ENCODE measurements at places on chromosomes 16 and 17.
A peak's percentile ranks its signal among the peaks of the same experiment; 100 is the strongest.

DNA sequence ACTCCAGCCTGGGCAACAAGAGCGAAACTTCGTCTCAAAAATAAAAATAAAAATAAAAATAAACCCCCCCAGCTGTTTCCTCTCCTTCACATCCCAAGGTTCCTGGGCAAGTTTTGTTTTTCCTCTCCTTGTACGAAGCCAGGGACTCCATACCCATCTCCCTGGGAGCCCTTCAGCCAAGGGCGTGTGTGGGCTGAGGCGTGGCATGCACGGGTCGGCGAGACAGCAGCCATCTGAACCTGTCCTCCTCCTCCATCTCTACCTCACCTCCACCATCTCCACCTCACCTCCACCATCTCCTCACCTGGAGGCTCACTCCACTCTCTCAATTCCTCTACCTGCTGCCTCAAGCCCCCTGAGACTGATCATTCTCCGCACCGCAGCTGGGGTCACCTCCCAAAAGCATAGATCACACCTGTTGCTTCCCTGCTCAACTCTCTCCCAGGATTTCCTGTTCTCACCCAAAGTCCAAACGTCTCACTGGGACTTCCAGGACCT is 16.9 kb downstream of the AANAT start:
- DNase-seq: no peak

GRCh38 chr17:82836823-82837357 is 2.9 kb downstream of the ZNF750 start:
- DNase-seq: no peak

GRCh38 chr16:13885700-13886099 is 34.3 kb upstream of the ERCC4 start:
- DNase-seq: no peak

DNA sequence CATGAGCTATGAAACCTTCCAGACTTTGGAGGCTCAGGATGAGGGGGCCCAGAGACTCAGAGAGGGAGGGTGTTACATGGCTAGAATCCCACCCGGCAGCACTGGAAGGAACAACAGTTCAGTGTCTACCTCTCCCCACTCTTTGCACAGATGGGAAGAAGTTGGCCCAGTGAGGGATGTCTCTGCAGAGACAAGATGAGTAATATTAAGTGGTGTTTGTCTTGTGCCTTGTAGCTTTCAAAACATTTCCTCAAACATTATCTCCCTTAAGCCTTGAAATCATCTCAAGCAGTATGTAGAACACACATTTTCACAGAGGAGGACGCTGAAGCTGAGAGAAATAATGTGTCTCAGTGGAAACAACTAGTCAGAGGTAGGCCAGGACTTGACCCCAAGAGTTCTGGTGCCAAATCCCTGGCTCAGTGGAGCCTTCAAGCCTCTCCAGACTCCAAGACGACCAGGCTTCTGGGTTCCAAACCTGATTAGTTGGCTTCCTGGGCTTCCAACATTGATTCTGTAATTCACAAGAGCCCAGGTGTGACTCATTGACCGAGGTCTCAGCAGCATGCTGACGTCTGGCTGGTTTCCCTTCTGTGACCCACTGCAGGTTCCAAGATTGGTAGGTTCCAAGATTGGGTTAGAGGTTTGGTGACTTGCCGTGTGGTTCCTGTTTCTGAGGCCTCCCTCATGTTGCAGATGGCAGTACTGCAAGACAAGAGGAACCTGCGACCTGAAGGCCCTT is 7.4 kb downstream of the RNF112 start:
- peak; percentile 45 for DNase-seq

- no peak for DNase-seq
These were observed 12.6 kb downstream of the PHB1 start for GRCh38 chr17:49401971-49402611.

DNA sequence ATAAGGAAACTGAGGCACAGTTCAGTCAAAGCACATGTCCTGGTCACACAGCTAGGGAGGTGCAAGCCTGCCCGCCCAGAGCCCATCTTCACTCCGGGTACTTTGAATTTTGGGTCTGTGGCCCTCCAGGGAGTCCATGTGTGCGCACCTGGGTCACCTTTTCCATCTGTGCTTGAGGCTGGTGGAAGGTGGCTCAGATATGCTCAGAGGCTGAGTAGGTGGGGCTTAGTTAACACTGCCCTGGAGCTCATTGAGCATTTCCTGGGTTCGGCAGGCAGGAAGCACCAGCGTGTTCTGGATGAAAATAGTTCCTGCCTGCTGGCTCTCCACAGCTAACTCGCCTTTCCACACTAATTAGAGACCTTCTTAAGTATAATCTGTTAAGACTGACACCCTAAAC is 19.2 kb downstream of the FAM234A start:
- no peak for DNase-seq

DNA sequence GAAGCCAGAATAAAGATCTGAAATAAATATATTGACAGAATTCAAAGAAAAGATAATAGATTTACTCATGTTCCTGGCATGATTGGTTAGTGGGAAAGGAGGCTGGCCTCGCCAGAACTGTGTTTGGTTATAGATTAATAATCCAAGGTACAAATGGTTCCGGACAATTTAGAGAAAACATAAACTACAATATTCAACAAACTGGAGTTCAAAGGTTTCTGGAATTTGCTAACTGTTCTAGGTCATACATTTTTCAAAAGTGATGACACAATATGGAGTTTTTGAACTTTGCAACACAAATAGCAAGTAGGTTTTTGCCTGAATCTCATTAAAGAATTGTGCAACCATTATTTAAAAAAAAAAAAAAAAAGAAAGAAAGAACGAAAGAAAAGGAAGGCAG is 251.7 kb upstream of the SALL1 start:
- DNase-seq: no peak

- no peak for DNase-seq
These were observed 8.2 kb downstream of the PRKCA start for GRCh38 chr17:66310528-66311148.

DNA sequence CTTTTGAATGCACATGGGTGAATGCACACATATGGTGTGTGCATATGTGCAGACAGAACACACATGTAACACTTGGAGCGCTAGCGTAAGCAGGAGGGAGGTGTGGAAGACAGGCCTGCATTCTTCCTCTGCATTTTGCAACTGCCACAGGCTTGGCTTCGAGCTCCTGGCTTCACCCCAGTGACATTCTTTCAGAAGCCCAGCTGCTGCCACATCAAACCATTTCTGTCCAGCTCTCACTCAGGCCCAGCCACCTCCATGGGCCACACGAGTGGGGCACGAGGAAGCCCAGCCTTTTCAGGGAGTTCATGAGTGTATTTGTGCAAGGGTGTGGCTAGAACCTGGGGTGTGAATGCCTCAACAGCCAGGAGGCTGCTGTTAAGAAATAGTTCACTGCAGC is 18.8 kb downstream of the LGALS3BP start:
- DNase-seq: no peak

- no peak for DNase-seq
These were observed 10.4 kb downstream of the DCUN1D3 start for GRCh38 chr16:20889625-20890275.

DNA sequence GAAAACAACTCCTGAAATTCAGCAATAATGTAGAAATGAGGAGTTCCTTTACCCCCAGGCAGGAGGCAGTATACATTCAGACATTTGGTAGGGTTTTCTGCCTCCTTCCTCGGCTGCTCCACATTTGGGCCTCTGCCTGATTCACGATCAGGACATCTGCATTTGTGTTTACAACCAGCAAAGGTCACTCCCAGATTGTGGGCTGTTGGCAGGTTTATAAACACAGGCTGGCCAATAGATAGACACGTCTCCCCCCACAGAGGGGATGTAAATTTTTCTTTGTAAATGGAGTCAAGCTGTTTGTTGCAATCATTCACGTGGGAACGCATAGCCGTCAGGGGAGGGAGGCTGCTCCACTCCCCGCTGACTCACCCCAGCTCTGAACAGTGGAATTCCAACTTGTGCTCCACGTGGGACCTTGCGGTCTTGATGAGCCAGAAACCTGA is 252.1 kb upstream of the N4BP1 start:
- DNase-seq: no peak

GRCh38 chr16:67399749-67400704 is 6.7 kb upstream of the TPPP3 start:
- no peak for DNase-seq

GRCh38 chr17:6651919-6652452 is 424 bp downstream of the C17orf100 start:
- no peak for DNase-seq

GRCh38 chr16:82855471-82855870 is 228.7 kb downstream of the CDH13 start:
- DNase-seq: no peak

GRCh38 chr17:49195751-49196150 is 14.6 kb downstream of the GNGT2 start:
- no peak for DNase-seq

GRCh38 chr16:2042986-2043666 is 4.5 kb downstream of the NTHL1 start:
- DNase-seq: no peak

- peak; percentile 83 for DNase-seq
These were observed at the start of gene TMC7 for GRCh38 chr16:18983565-18984434. TSS of gene TMC7 (plus strand) at chr16:18983934. CDS start at chr16:18984064, 130 bp downstream.

DNA sequence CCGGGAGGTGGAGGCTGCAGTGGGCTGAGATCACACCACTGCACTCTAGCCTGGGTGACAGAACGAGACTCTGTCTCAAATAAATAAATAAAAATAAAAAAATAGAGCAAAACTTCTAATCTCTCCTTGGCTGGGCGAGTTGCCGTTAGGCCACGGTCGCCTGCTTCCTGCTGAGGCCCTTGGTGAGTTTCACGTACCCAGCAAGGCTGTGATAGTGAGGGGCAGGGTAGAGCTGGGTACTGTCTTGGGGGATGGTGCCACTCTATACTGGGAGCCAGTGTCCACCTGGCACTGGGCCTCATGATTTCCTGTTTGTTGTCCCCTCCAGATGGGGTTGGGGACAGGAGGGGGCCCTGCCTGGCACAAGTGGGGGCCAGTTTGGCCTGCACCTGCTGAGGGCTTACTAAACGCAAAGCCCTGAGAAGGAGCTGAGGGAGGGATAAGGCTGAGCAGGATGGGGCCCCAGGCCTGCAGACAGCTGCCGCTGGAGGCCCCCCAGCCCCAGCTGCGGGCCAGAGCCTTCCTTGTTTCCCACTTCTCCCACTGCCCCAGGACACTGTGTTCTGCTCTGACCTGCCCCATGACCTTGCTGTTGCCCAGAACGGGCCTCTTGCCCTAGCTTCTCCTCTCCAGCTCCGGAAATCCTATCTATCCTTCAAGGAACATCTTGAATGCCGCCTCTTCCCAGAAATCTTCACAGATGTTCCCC is 25.4 kb downstream of the GJD3 start:
- no peak for DNase-seq

GRCh38 chr17:18205861-18206260 is 19.6 kb upstream of the LLGL1 start:
- no peak for DNase-seq

- no peak for DNase-seq
These were observed 8.5 kb downstream of the PECAM1 start for GRCh38 chr17:64382061-64382583.

GRCh38 chr16:89822188-89823086 is 5.8 kb upstream of the SPIRE2 start:
- no peak for DNase-seq

DNA sequence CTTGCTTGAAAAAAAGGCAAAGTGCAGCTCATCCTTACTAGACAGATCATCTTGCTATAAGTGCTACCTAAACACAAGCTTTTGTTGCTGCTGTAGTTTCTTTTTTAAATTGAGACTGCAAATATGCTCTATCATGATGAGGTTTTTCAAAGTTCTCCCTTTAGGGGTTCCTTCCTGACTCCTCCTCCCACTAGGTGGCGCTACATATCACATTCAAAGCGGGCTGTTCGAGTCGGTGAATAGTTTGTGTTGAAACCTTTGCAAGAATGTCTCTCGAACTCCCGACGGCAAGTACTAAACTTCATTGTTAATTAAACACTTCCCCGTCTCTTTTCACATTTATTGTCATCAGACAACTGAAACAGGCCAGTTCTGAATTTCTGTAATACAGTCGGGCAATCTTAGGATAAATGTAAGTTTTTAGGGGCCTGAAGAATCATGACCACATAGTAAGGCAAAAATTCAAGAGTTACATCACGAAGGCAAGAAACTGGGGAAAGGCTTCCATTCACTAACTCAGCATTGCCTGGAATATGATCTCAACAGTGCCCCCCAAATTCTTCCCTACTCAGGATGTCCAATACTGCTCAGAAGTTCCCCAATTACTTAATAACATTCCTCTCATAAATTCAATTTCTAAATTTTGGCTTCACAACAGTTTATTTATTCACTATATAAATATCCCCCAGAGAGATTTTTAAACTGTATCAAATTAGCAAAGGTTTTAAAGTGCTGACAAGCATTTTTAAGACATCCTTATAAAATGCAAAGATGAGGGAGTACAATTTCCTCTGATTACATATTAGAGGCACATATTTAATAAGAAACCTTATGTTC is 6.7 kb downstream of the HS3ST3A1 start:
- DNase-seq: peak; percentile 82

DNA sequence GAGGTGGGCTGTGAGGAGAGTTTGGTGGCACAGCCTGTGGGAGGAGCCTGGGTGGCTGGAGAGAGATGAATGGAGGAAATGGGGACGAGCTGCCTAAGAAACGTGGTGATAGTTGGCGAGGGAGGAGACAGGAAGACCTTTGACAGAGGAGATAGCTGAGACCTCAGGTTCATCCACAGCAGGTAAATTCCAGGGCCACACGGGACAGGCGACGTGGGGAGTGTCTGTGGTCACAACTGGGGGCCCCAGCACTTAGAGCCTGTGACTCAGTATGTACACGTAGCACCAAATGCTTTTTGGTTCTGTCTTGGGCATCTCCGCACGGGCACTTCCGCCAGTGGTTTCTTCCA is 7.7 kb downstream of the MINK1 start:
- DNase-seq: no peak

DNA sequence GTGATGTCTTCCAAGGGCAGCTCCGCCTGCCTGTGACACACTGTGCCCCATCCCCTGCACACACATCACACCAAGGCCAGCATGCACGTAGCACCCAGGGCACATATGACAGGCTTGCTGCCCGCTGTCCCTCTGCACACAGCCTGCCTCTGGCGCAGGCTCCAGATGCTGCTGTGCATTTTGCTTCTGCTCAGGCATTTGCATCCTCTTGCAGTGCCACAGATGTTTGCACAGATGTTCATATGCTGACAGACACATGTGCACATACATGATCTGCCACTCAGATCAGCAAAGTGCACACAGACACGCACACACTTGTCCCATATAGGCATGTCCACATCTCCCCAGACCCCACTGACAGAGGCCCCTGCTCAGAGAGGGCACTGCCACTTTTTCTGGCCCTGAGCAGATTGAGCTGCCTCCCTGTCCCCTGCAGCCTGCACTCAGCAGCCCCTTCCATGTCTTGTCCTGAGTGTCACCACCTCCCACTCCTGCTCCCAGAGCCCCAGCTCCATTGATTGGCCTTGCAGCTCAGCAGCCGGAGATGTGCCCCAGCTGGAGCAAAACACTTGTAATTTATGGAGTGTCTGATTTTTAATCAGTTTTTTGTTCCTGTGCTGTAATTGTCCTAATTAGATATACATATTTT is 115.1 kb upstream of the RPL38 start:
- no peak for DNase-seq

DNA sequence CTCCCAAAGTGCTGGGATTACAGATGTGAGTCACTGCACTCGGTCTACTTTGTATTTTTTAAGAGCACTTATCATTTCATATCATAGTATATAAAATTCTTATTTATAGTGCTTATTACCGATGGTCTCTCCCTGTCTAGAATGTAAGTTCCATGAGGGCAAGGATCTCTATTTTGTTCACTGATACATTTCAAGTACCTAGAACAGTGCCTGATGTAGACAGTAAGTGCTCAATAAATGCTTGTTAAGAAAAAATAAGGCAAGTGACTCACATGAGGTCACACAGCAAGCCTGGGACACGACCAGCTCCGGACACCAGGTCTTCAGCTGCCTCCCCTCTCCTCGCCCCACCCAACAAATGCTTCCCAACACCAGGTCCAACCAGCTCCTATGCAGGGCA is 23.9 kb downstream of the TRPV3 start:
- no peak for DNase-seq

- no peak for DNase-seq
These were observed 5.1 kb upstream of the UNC13D start for GRCh38 chr17:75849279-75849646.
